Trophoblast cell (in vitro differentiated cells and primary cell): ENCODE measurements at places on chromosomes 2 and 18.

- DNase-seq, result no peak
Measured at GRCh38 chr2:1309507-1309906, 103.8 kb upstream of the TPO start.

DNA sequence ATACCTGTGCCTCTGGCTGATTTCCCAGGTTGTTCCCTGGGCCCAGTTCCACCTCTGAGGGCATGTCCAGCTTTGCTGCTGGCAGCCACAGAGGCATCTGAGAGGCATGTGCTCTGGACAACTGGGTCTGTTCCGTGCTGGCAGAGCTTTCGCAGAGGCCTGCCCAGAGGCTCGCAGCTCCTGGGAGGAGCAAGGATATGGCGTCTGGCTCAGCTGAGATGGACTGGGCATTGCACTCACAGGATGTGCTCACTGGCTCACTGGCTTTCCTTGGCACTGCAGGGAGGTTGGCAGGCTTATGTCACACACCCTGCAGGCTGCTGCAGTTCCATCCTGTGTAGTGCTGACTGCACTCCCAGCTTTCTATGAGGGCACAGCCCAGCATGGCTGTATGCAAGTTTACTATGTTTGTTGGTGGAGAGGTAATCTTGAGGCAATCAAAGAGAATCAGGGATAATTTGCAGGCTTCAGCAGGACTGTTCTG is 172.3 kb downstream of the PRKCE start:
- DNase-seq, result no peak

- peak; percentile 68 for DNase-seq
Measured at GRCh38 chr2:174014011-174014698, 49.0 kb upstream of the SP3 start.

DNA sequence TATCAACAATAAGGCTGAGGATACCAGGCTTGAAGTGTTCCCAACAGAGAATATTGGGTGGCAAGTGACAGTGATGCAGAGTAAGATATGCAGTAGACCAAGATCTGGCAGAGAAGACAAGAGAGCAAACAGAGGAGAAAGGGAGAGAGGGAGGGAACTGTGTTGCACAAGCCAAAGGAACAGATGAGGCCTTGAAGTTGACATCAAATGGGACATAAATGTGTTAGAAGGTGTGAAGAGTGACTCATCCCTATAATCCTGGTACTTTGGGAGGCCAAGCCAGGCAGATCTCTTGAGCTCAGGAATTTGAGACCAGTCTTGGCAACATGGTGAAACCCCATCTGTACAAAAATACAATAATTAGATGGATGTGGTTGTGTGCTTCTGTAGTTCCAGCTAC is 342.9 kb downstream of the PARD3B start:
- no peak for DNase-seq

GRCh38 chr18:58529714-58530354 is 99.1 kb downstream of the ALPK2 start:
- peak; percentile 70 for DNase-seq

DNA sequence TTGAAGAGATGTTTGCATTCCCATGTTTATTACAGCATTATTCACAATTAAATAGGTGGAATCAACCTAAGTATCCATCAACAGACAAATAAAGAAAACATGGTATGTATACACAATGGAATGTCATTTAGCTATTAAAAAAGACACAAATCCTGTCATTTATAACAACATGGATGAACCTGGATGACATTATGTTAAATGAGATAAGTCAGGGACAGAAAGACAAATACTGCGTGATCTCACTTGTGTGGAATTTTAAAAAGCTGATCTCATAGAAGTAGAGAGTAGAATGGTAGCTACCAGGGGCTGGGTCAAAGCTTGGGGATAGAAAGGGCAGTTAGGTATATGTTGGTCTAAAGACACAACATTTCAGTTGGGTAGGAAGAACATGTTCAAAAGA is 376.3 kb downstream of the EPHA4 start:
- no peak for DNase-seq

DNA sequence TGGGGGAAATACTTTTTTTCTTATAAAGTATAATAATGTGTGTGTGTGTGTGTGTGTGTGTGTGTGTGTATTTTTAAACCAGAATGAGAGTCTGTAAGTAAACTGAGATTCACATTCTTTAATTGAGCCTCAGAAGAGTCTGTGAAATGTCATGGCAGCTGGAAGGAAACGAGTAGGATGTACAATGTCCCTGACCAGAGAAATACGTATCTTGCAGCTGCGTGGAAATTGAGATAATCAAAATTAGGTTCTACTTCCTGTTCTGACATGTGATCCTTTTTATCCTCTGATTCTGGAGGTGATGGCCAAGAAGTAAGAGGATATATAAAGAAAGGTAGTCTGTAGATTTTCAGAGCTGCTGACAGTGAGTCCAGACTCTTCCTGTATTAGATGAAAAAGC is 50.0 kb downstream of the SH3RF3 start:
- no peak for DNase-seq
